ENCODE measurements at places on chromosomes 11 and 22. TPM values are rescaled to one million over a fixed set of nuclear protein-coding genes. Genes with fewer than 3 reads are reported as not detected.
A peak's percentile ranks its signal among the peaks of the same experiment; 100 is the strongest.

DNA sequence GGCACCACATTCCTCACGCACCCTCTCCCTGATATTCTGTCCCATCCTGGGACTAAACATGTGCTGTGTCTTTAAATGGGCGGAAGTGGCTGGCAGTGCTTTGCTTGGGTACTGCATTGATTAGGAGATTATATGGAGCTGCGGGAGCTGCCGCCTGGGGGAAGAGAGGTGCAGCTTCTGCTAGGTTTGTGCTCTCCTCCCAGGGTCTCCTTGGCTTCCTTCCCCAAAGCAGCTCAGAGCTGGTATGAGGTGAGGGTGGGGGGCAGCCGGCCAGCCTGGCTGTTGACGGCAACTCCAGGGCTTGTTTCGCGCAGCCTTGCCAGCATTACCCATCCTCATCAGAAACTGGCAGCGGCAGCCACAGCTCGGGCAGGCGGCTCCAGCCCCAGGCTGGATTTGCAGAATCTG lies 95.4 kb downstream of the GRAMD1B start:
- ATAC-seq = peak; percentile 52

YPEL4 gene
- total RNA-seq = 8.2 TPM

RAB36 gene
- 2.9 TPM for total RNA-seq

DNA sequence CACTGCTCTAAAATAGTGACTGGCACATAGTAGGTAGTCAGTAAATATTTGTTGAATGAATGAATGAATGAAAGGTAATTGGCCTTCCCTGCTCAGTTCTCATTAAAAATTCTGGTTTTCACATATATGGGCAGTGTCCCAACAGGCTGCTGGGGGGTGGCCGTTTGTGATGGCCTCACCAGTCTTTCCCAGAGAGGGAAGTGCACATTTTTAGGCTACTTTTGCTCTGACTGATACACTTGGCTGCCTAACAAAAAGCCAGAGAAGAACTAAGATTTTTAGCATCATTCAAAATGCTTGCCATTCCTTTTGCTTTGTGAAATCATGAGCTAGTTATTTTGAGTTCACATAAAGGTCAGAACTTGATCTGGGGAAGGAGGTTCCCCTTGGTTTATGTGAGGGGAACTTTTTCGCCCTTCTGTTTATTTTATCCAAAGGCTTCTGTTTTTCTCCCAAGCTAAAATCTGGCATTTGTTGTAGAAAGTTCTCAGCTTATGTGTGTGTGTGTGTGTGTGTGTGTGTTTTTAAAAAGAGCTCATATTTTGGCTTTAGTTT lies 83.1 kb downstream of the PTPRJ start:
- no peak for ATAC-seq

PMM1 gene
- 41.3 TPM for total RNA-seq
